ENCODE measurements at places on chromosomes 11 and 22.

DNA sequence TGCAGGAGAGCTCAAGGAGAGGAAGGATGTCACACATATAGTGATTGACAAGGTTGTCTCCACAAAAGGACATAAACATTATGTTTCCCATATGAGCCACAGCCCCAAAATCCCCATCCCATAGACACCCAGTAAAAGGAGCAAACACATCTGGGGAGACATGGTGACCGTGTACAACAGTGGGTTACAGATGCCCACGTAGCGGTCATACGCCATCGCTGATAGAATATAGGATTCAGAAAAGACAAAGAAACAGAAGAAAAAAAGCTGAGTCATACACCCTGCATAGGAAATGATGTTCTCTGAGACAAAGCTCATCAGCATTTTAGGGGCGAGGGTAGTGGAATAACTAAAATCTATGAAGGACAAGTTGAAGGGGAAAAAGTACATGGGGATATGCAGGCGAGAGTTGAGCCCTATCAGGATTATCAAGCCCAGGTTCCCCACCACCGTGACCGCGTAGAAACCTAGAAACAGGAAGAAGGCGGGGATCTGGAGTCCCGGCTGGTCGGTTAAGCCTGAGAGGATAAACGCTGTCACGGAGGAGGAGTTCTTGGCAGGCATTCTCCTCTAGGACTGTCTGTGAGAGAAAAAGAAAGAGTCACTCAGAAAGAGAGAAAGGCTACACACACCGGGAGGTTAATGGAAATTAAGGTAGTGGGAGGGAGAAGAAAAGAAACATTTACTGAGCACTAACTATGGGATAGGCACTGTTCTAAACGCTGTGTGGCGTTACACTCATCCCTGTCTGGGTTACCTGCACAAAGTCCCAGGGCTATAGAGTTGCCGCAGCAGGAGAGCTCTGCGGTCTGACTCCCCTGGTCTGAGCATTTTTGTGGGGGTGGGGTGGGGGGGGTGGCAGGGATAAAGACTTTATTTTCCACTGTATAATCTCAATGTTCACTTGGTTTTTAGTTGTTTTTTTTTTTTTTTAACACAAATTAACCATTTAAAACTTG lies 36.1 kb upstream of the OR8B8 start:
- no peak for DNase-seq

GRCh38 chr11:1717745-1718144 lies 20.8 kb downstream of the KRTAP5-6 start:
- no peak for DNase-seq

DNA sequence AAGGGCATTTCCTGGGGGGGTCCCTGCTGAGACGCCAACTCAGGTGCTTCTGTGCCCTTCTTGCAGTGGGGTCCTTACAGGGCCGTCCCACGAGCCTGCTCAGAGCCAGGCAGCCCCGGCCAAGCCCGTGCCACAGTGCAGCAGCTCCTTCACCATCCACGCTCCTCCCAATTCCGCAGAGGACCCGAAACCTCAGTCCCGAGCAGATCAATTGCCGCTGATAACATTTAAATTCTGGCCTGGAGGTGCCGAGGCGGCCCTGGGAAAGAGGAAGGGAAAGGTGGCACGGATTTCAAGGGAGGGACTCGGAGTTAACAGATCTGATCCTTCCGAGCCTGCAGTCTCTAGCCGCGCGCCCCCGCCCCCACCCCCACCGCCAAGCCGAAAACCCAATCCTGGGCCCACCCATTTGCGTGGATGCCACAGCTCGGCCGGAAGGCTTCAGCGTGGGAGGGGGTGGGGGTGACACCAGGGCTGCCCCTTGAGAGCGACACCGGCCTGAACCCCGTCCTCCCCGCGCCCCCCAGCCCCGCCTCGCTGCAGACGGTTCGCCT lies 32.3 kb upstream of the JAM3 start:
- DNase-seq: no peak

DNA sequence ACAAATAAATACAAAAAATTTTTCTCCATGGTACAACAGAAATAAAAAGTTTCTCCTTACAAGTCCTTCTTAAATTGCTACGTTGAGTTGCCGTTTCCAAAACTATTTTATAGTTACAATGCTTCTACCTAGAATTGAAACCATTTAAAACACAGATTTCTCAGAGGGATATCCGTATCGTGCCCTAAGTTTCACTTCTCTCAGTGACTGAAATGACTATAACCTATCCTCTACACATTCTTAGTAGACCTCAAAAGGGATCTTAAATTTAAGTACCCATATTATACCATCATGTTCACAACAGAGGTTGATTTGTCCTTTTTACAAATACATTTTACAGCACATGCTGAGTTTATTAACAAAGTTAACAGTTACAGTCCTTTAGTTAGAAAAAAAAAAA lies 44.1 kb downstream of the USP28 start:
- DNase-seq: no peak

- DNase-seq: peak; percentile 46
Measured at GRCh38 chr22:37848587-37849088, 581 bp upstream of the EIF3L start.

- DNase-seq: no peak
Measured at GRCh38 chr22:23305321-23305910, 125.1 kb downstream of the BCR start.

GRCh38 chr11:102971766-102972165 lies 16.2 kb upstream of the MMP13 start:
- no peak for DNase-seq

DNA sequence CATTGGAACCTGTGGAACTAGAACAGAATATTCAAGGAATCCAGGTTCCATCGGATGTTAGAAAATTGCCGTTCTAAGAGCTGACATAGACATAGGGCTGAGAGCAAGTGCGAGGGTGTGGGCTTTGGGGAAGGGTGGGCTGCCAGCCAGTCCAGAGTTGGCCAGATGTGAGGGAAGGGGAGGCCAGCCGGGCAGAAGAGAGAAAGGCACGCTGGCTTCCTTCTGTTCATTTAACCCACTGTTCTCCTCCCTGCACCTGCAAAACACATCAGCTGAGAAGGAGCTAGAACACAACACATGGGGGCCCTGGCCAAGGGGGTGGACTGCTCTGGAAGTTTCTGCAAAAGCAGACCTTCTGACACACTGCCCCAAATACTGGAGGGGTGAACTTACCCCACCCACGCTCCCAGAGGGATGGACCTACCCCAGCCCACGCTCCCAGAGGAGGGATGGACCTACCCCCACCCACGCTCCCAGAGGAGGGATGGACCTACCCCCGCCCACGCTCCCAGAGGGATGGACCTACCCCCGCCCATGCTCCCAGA lies 98.0 kb downstream of the SHANK2 start:
- no peak for DNase-seq

DNA sequence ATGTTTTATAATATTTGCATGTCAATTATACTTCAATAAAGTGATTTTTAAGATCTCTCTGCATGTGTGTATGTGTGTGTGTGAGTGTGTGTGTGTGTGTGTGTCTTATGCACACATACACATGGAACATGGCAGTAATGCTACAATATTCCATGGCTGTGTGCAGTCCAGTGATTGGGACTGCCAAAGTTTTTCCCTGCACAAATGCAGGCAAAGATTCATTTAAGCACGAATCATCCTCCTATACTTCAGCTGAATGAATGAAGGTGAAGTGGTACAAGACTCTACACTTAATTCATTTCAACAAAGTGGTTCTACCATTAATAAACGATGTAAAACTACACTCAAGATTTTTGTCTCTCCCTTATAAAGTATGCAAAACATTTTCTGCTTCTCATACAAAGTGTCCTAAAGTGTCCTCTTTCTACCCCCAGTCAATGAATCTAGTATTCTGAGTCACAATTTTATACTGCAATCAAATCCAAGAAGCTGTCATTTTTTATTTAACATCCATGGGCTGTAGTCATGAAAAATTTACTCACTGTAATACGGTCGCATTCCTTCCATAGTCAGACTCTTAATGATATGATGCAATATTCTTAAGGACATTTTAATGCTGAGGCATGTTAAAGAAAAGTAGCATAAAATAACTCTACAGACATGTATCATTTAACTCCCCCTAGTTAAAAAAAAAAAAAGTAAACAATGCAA lies 132.4 kb downstream of the TTC28 start:
- DNase-seq: no peak

DNA sequence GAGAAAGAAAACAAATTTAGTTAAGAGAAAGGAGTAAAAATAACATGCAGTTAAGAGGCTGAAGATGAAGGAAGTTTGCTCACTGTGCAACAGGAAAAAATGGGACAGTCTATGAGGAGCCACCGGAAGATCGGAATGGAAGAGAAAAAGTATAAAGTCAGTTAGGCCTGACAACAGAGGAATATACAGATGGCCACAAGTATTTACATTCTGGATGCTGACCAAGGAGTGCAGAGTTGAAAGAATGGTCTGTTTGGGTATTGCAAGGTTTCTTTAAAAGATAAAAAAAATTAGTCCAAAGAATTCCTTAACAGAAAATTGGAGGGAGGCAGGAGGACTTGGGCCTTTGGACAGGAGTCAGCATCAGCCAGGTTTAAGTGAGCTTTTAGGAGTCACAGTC lies 37.5 kb downstream of the RBFOX2 start:
- DNase-seq: no peak

GRCh38 chr11:2664376-2664775 lies 35.4 kb downstream of the KCNQ1OT1 start:
- no peak for DNase-seq

DNA sequence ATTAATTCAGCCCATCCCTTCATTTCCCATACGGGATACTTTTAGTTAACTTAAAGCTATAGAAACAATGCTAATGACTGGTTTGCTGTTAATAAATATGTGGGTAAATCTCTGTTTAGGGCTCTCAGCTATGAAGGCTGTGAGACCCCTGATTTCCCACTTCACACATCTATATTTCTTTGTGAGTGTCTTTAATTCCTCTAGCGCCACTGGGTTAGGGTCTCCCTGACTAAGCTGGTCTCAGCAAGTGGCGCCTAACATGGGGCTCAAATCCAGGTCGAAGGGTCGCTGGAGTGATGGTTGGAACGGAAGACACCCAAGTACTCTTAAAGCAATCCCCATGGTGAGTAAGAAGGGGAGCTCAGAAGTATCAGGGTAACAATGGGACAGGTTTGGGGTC lies 14.4 kb upstream of the OOSP1 start:
- peak; percentile 3 for DNase-seq

GRCh38 chr22:22082960-22083359 lies 100.4 kb upstream of the TOP3B start:
- DNase-seq: no peak

DNA sequence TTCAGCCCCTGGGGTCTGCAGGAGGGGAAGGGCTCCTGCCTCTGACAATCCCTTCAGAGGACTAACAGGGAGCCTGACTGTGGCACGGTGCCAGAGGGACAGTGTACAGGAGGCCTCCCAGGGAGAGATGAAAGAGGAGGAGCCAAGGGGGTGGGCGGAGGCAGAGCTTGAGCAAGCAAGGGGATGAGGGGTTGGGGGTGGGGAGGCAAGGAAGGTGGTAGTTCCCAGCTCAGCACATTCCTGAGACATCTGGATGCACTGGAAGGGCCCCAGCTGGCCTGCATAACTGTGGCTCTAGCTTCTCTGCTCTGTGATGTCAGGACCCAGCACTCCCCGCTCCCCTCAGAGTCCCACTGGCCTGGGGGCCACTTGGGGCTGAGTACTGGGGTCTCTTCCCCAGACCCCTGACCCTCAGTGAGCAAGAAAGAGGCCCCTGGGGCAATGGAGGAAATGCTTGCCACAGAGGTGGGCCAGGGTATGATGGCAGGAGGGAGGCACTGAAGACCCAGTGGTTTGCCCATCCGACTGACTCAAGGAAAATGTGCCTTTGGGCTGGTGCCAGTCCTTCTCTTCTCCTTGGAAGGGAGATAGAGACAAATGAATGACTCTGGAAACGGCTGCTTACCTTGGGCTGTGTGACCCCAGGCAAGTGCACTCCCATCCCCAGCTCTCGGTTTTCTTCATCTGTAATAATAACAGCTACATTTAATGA lies 13.3 kb downstream of the CREB3L1 start:
- DNase-seq: no peak

DNA sequence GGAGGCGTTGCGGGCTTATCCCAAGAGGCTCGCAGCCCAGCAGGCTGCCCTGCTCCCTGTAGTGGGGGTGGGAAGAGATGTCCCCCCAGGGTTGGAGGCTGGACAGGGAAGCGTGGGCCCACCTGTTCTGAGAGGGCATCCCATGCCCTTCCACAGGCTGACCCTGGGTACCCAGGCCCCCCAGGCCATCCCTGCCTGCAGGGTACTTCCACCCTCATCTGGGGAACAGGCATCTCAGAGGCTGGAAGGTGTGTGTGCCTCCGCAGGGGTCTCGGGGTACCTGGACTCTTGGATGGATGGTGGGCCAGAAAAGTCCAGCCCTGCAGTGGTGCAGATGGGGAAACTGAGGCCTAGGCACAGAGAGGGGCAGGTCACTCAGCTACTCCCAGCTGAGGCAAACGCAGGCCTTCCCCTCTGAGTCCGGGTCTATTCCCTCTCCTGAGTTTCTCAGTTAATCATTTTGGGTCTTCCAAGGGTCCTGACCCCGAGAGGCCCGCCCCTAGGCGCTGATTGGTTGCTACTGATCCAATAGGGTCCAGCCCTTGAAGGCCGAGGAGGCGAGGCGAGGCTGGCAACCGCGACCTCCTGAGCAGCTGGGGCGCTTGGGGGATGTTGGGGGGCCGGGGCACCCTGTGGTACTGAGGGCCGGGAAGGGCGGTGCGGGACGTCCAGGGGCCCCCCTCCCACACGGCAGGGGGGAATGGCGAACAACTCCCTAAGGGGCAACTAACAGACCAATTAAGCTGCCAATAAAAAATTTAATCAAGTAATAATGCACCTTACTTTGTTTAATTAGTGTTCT lies 23.8 kb downstream of the FLRT1 start:
- no peak for DNase-seq

DNA sequence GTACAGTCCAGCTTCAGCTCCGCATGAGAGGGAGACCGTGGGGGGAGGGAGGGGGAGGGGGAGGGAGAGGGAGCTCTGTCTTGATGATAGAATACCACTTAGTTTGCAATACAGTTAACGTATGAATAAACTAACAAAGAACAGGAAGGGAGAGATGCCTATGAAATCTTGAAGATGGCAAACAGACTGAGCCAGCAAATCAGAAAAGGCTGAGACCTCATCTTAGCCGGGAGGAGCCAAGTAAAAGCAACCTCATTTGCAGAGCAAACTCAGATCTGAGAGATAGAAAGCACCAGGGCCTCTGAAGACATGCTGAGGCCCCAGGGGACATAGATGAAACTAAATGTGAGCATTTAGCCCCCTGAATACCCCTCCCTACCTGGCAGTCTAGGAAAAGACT lies 23.0 kb downstream of the APLP2 start:
- no peak for DNase-seq

DNA sequence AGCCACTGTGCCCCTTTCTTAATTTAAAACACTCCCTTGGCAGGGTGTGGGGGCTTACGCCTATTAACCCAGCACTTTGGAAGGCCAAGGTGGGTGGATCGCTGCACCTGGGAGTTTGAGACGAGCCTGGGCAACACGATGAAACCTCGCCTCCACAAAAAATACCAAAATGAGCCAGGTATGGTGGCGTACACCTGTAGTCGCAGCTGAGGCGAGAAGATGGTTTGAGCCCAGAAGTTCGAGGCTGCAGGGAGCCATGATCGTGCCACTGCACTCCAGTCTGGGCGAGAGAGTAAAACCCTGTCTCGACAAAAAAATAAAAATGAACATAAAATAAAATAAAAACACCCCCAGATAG lies 45.0 kb downstream of the LINC01488 start:
- DNase-seq: no peak

Measured in CD4-positive, alpha-beta T cell treated with Interleukin-17A for 1 hour (primary cell).